ENCODE measurements at places on chromosomes 12 and 14.

GRCh38 chr12:14048941-14049545 lies 67.6 kb upstream of the GRIN2B start:
- no peak for DNase-seq

GRCh38 chr12:132736378-132736777 lies 25.3 kb downstream of the ANKLE2 start:
- no peak for DNase-seq

DNA sequence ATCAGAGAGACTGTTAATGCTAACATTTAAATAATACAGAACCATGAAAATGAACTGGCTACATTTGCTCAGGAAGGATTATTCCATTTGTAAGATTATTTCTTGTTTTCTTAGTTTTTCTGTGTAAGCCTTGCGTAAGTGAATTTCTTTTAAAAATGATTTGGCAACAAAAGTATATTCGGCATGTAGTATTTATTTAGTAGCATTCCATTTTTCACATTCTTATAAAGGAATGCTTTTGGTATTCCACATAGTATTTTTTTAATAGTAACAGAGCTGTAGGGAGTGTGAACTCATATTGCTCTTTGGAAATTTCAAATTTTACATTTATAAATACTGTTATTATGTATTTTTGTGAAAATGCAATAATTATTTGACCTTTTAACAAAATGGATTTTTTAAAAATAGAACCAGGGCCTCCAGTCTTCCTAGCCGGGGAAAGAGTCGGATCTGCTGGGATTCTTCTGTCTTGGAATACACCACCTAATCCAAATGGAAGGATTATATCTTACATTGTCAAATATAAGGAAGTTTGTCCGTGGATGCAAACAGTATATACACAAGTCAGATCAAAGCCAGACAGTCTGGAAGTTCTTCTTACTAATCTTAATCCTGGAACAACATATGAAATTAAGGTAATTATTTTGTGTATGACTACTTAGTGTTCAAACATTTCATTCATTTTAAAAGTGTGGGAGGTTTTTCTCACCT lies 1.2 kb downstream of the PTPRQ start:
- no peak for DNase-seq

DNA sequence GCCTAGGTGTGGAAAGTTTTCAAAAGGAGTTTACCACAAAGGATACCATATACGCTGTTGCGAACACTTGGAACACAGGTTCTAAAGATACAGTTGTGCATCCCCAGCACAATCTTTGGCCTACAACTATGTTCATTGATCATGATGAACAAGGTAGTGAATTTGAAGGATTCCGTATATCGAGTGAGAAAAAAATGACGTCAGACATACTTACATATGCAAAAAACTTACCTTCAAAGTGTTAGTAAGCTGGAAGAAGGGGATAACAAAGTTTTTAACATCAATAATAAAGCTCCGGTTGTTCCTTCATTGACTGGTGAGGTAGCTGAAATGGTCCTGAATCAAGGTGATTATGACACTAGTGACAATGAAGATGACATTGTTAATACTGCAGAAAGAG lies 133.9 kb upstream of the PDE3A start:
- no peak for DNase-seq

DNA sequence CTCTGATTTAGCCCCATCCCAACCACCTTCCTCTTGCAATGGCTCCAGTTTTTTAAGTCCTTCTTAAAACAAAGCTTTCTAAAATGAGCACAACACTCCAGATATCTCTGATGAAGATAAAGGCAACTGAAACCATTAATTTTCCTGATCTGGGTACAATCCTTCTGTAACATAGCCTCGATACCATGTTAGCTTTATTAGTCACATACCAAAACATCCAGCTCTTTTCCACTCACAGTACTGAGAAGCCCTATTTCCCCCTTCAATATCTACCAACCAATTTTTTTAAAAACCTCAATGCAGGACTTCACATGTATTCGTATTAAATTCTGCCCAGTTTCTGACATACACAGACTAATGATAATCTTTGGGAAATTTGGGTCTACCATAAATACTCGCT lies 105.9 kb downstream of the MED13L start:
- no peak for DNase-seq
